ENCODE measurements at places on chromosomes 3 and 15.
A peak's percentile ranks its signal among the peaks of the same experiment; 100 is the strongest.

GRCh38 chr3:38349684-38350359, 3.2 kb downstream of the XYLB start:
- DNase-seq = no peak

GRCh38 chr3:185976977-185977678, 39.3 kb upstream of the TRA2B start:
- DNase-seq = peak; percentile 76

- no peak for DNase-seq
Measured at GRCh38 chr15:81152799-81153198, 18.7 kb downstream of the CFAP161 start.

DNA sequence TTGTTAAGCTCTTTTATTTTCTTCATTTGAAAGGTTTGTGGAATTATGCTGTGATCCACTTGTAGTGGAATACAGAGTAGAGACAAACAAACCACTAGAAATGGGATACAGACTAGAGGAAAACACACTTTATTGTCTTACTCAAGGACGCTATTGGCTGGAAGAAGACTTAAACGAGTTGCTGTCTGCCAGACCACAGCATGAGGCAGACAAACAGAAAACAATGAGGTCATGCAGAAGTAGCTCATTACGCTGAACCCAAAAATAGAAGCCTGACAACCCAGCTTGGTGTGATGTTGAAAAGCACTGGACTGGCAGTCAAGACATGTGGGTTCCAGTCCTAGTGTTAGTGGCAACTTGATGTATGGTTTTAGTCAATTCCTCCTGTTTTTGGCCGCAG, 62.4 kb upstream of the P3H2 start:
- DNase-seq = no peak

GRCh38 chr15:64903326-64903950, 8.3 kb upstream of the ANKDD1A start:
- DNase-seq = no peak

- DNase-seq = no peak
Measured at GRCh38 chr15:75232826-75233503, 25.2 kb upstream of the GOLGA6C start.

GRCh38 chr3:191502583-191502982, 41.6 kb downstream of the PYDC2 start:
- DNase-seq = no peak

DNA sequence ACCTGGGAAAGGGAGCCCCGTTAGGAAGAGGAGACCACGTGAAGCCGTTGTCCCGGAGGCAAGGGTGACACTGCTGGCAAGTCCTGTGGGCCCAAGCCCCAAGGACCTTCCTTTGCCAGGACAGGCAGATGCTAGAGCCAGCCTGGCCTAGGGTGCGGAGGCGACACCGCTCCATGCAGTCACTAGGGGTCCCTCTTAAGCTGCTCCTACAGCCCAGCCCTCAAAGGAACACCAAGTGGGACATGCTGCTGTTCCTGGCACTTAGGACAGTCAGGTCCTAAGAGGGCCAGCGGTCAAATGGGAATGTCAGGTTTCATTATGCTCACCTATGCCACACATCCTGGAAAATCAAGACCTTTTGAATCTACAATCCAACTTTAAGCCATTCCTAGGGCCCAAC, 59.7 kb downstream of the RPN1 start:
- DNase-seq = no peak

GRCh38 chr15:39922462-39923092, 2.5 kb upstream of the GPR176 start:
- no peak for DNase-seq

DNA sequence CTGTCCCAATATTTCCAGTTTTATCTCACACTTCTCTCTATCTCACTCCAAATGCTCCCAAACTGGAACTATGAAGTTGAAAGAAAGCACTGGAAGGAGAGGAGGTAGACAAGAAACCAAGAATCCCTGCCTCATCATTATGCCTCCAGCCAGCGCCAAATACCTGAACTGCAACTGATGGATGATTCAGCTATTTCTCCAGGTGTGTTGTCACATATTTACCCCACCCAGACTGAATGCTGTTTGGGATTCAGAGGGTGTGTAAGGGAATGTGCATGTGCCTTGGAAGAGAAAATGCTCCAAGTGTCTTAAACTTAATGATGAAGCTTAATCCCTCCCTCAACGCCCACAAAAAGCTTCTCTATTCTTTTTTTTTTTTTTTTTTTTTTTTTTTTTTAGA, 269.5 kb upstream of the ATP11B start:
- DNase-seq = no peak

DNA sequence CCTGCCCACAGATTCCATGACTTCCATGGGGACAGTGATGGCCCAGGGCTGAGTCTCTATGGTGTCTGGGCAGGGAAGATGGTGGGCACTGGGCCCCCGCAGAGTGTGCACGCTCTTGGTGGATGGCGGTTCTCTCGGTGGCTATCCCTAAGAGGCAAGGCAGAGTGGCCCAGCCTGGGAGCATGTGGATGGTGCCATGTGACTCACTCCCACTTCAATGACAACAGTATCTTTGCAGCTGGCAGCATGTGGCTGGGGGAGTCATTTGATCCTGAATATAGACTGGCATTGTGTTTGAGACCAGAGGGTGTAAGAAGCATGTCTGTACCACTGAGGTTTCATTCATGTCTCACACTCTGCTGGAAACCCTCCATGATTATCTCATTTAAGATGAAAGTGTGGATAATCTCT, 101.2 kb downstream of the CORO2B start:
- no peak for DNase-seq

- no peak for DNase-seq
Measured at GRCh38 chr15:69074001-69074842, 59.7 kb downstream of the NOX5 start.

- no peak for DNase-seq
Measured at GRCh38 chr3:24628523-24629258, 134.0 kb upstream of the THRB start.
